IPS-NIHi11 (cell line): ENCODE measurements at places on chromosomes 16 and 17.

DNA sequence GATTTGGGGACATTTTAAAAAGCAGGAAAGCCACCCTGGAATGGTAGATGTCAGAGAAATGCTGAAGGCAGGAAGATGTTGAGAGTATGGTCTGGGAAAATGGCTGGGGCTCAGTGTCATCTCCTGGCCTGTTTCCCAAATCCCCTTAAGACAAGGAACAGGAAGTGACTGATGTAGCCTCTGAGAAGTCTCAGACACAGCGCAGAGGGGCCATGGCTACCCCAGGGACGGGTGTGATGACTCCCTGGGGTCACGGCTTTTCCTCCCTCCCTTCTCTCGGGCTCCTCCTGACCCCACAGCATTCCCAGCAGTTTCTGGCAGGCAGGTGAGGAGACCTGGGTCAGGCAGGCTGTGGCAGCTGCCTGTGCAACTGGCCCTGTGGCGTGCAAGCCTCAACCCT lies 45.4 kb downstream of the RAP1GAP2 start:
- DNase-seq, result no peak

GRCh38 chr16:85083051-85083639 lies 29.1 kb downstream of the CIBAR2 start:
- peak; percentile 72 for DNase-seq

GRCh38 chr16:3963203-3963602 lies 82.7 kb upstream of the CREBBP start:
- DNase-seq, result no peak

GRCh38 chr17:75614006-75614405 lies 19.2 kb upstream of the SMIM5 start:
- DNase-seq, result peak; percentile 86

DNA sequence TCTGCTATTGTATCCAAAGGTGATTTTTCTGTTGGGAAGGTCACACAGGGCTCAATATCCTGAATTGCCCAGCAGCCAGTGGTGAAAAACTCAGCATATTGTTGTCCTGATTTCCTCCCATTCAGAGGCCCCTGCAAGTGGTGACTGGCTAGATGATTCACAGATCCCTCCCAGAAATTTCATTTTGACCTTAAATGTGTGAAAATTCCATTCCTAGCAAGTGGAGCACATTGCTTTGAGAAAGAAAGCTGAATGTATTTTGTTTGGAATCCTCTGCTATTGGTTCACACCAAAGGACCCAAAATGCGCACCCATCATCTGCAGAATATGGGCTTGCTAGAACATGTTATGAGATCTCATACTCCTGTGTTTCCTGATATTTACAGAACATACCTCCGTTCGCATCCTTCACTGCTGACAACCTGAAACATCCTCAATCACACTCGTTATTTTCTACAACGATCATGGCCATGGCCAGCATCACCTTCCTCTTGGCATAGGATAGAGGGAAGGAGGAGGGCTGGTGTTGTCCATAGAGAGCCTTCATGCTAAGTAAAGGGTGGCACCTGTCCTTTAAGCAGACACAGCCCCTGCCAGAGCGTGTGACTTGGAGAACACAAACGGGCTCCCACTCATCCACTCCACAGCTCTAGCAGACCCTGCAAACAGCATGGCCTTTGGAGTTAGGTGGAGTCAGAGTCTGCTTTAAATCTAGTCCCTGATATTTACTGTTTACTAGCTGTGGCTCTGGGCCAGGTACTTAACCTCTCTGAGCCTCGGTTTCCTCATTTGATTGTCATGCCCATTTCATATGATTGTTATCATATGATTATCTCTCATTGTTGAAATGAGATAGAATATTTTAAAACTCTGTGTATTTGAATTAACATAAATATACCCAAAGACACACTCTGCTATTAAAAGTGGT lies 30.4 kb upstream of the NFAT5 start:
- no peak for DNase-seq

DNA sequence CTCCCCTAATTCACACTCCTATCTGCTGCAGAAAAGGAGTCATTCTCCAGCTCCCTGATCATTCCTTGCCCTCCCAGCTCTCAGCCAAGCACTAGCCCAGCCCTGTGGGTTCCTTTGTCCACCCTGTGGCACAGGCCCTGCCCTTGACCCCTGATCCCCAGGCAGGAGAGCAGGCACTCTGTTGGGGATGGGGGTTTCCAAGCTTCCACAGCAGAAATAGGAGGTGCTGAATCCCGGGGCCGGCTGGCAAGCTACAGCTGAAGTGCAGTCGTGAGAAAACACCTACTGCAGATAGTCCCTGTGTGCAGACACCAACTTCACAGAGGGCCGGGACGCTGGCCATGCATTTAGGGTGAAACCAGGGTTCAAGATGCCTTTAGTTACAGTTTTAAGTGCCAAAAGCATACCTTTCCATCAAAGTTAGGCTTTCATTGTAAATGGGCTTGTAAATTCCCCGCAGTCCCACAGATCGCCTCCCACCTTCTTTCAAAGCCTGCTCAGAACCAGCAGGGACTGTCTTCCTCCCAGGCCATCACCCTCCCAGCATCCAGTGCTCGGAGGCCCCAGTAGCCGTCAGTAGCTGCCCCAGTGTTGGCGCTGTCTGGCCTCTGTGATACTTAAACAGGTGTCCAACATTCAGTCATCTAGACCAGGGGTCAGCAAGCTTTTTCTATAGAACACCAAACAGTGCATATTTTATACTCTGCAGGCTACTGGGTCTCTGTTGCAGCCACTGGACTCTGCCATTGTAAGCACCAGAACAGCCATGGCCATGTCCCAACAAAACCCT lies 10.6 kb downstream of the CPSF4L start:
- DNase-seq, result no peak

DNA sequence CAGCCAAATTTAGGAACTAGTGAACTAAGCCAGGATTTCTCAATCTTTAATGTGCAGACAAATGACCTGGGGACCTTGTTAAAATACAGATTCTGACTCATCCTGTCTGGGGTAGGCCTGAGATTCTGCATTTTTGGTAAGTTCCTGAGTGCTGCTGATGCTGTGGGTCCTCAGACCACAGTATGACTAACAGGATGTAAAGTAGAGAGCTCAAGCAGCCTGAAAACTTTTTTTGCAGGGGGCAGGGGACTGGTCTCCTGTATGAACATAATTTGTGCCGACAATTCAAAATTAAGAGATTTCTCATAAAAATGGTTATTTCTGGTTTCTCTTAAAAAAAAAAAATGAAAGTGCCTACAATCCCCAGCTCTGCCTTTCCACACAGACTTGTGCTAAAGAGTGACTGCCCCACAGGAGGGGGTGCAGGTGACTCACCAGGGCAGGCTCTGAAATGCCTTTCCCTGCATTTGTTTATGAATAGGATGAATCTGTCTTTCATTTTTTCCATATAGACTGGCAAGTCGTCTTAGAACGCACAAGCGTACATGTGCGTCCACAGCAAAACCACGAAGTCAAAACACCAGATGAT lies 271.5 kb downstream of the PHKB start:
- peak; percentile 29 for DNase-seq

DNA sequence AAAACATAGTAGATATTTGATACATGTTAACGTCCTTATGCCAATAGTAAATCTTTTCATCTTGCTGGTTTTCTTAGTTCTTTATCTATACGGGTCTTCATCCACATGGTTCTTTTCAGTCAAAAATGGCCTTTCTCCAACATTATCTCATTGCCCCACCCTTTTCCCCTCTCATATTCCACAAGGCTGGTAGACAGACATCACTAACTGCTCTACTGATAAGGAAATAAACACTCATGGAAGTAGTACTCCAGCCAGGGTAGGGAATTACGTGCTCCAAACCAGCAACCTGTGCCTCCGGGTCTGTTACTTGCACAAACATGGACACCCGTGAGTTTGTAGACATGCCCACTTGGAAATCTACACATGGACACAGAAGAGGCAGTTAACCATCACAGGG lies 141.4 kb downstream of the XYLT1 start:
- no peak for DNase-seq

GRCh38 chr17:6046431-6046830 lies 23.7 kb upstream of the WSCD1 start:
- DNase-seq, result no peak

DNA sequence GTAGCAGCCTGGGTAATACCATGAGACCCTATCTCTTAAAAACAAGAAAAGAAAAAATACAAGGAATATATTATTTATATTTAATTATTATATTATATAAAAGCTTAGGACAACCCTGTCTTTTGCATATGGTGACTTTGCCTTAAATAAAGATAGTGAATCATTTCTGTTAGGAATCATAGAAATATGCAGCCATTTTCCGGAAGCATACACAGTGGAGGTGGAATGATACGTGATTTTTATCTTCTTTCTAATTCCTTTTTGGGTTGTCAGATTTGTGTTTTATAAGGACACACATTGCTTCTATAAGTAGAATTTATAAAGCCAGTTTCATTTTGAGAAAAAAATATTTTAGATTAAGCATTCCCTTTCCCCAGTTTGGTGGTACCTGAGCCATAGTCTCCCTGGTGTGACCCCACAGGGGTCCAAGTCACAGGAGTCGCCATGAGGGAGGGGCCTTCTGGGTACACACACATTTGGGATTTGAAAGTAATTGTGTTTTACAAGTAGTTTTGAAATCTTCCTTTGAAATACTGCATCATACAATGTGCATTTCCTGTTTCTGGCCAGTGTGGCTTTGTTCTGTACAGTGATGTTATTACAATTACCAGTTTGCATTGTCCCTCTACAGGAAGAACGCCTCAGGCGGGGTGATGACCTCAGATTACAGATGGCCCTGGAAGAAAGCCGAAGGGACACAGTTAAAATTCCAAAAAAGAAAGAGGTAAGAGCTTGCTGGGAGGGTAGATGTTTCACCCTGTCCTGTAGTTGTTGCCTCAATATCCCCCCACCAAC lies 50.9 kb downstream of the B9D1 start:
- no peak for DNase-seq

- DNase-seq, result no peak
These were observed 32.6 kb downstream of the FAM20A start for GRCh38 chr17:68568581-68568980.

GRCh38 chr17:67496286-67496685 lies 119.2 kb downstream of the PITPNC1 start:
- no peak for DNase-seq

- peak; percentile 21 for DNase-seq
These were observed 107.1 kb downstream of the MYO1D start for GRCh38 chr17:32769846-32770245.

DNA sequence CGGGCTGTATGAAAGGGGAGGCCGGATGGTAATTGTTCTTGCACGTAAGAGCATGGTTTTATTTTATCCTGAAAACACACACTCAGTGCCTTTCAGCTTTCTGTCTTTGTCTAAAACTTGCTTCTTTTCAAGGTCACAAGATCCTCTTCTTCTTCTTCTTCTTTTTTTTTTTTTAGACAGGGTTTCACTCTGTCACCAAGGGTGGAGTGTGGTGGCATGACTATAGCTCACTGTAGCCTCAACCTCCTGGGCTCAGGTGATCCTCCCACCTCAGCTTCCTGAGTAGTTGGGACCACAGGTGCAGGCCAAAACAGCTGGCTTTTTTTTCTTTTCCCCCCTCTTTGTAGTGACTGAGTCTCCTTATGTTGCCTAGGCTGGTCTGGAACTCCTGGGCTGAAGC lies 15.9 kb upstream of the ZNF629 start:
- no peak for DNase-seq

DNA sequence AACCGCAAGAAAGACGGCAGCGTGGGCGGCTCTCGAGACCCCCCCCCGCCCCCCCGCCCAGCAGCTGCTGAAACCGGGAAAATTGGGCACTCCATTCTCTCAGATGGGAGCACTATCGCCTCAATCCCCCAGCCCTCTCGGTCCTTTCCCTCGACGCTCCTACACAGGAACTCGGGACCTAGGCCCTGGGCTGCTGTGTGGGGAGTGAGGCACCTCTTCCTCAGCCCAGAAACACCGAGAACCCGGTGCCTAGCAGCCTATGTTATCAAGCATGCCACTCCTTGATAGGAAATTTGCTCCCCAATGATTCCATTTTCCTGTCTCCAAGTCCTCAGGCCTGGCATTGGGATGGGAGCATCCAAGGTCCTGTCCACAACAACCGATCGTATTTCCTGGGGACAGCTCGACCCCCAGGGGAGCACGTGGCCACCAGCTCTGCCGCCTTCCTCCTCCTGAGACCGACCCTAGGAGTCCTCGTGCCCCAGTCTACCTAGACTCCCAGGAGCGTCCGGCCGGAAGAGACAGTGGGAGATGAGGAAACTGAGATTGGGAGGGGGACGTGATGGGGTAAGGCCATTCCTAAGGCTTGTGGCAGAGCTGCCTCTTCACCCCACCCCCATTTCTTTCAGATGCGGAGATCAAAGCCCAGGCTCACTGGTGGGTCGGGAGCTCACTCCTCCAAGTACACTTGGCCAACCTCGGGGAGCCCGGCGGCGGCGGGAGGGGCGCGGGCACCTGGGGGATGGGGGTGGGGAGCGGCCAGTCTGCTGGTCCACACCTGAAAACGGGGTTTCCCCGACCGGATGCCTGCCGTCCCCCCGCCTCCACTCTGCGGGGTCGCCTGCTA lies 17.5 kb upstream of the CBX8 start:
- DNase-seq, result peak; percentile 56

DNA sequence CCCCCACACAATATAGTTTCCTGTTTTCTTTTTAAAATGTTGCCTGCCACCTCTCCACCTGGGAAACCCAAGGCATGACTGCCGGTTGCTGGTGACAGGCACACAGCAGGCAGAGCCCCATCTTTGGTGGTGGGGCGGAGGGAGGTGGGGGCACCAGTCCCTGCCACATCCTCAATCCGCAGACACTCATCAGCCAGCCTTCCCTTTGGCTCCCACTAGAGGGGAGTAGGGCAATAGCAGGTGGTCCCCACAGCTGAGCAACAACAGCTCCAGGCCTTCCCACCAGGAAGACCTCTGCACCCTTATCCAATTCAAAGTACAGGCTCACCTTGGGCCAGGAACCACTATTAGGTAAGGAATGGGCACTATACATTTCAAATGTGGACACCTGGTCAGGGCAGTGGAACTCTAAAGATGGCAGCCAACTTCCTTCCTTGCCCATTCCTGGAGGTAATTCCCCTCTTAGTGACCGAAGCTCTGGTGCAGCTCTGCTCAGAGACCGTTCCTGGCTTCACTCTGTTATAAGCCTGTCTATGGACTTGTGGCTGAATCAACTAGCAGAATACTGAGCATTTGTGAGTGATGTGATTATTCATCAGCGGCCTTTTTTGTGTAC lies 13.9 kb downstream of the RECQL5 start:
- peak; percentile 85 for DNase-seq
